ENCODE measurements at places on chromosomes 2 and 18.

DNA sequence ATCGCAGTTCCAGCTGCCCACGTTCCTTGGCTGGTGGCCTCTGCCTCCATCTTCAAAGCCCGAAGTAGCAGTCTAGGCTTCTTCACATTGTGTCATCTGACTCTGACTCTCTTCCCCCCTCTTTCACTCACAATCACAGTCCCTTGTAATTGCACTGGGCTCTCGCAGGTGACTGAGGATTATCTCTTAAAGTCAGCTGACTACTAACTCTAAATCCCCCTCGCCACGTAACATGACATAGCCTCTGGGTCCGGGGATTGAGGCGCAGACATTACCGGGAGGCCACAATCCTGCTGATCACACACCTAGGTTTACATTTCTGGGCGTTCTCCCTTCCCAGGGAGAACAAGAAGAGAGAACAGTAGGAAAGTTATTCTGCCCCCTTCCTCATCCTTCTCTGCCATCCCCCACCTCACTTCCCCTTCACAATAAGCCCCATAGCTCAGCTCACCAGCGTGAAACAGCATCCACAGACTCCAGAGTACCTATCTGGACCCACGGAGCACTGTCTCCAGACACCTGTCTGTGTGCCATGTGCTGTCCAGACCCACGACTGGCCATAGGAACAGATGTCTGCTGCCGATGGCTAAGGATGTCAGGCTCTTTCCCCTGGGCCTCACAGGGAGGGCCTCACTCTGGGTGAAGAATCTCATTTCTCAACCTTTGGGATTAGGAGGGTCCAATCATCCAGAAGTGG, 64.3 kb upstream of the FZD7 start:
- H3K4me1 ChIP-seq: no peaks in the 10 kb centered on the region
- H3K4me3 ChIP-seq: no peak overlapping the region
- no peak for DNase-seq
- H3K27me3 ChIP-seq: no peaks in the 10 kb centered on the region

DNA sequence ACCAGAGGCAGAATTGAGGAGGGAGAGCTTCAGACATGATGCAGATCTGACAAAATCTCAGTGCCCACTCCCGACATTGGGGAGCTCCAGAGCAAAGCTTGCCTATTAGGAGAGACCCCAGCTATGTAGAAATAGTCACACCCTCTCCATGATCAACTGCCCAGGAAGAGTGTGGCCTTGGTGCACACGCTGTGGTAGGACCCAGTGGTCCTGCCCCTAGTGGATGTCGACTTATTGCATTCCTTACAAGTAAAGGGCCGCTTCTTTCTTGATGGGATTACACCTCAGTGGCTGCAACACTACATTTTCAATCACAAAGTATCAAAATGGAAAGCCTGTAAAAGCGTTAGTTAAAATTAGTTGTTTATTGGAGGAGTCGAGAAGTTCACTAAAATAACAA, 64.2 kb downstream of the VRK2 start:
- H3K27me3 ChIP-seq: no peaks in the 10 kb centered on the region
- H3K36me3 ChIP-seq: no peaks in the 10 kb centered on the region
- no peak for DNase-seq
- no peaks in the 10 kb centered on the region for H3K4me1 ChIP-seq
- no peak overlapping the region for H3K4me3 ChIP-seq

DNA sequence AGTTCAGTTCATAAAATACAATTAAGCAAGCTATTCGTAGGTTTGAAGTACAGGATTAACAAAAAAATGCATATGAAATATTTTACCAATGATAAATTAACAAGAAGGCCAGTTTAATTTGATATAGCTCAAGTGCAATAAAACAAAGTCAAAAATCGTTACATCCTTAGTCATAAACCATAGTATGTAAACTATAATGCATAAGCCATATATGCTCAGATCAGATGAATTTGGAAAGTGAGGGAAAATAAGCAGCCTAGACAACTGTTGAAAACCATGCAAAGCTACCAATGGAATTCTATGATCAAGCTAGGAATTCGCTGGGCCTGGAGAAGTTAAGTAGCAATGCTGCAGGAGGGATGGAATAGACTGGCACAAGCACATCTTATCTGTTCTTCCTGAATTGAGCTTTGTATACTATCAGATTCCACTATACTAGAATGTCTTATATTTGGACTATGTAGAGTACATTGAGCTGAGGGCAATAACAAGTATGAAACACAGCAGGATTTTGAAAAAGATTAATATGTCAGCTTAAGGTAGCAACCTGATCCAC, 682.0 kb downstream of the IRS1 start:
- DNase-seq: no peak
- no peaks in the 10 kb centered on the region for H3K27me3 ChIP-seq
- H3K4me1 ChIP-seq: no peaks in the 10 kb centered on the region
- no peaks in the 10 kb centered on the region for H3K36me3 ChIP-seq
- H3K27ac ChIP-seq: no peak overlapping the region

GRCh38 chr2:181146171-181146570, 165.8 kb downstream of the UBE2E3 start:
- no peak for DNase-seq
- H3K36me3 ChIP-seq: no peaks in the 10 kb centered on the region
- H3K4me3 ChIP-seq: no peak overlapping the region

GRCh38 chr2:118177318-118177717, 89.0 kb downstream of the INSIG2 start:
- H3K4me1 ChIP-seq: peaks cover 4% of the 10 kb centered on the region
- no peaks in the 10 kb centered on the region for H3K27me3 ChIP-seq
- no peaks in the 10 kb centered on the region for H3K36me3 ChIP-seq
- no peak overlapping the region for H3K4me3 ChIP-seq

DNA sequence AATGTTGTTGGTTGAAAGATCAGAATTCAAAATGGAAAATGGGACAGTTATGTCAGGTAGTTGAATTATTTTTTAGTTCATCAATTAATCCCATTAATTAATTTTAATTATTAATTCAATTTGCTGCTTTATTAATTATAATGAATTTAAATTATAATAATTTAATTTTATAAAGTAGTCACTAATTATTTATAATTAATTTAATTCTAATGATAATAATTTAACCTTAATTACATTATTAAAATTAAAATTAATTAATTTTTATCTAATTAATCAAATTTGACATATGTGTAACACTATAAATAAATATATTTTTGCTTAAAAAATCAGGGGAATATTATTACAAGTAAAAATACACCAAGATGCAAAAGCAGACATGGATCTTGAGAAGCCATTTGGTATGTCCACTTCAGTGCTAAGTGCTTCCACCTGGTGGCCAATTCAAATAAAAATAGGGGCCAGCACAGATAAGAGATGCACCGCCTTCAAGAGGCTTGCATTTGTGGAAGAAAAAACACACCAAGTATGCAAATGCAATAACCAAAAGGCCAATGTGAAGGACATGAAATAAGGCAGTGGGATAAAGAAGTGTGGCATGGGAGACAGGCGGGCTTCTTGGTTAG, 73.2 kb downstream of the MBP start:
- no peak for DNase-seq
- no peaks in the 10 kb centered on the region for H3K27me3 ChIP-seq
- H3K27ac ChIP-seq: peak overlapping the region; percentile 89
- H3K4me3 ChIP-seq: no peak overlapping the region
- peaks cover 86% of the 10 kb centered on the region for H3K4me1 ChIP-seq
- H3K36me3 ChIP-seq: peaks cover 7% of the 10 kb centered on the region

DNA sequence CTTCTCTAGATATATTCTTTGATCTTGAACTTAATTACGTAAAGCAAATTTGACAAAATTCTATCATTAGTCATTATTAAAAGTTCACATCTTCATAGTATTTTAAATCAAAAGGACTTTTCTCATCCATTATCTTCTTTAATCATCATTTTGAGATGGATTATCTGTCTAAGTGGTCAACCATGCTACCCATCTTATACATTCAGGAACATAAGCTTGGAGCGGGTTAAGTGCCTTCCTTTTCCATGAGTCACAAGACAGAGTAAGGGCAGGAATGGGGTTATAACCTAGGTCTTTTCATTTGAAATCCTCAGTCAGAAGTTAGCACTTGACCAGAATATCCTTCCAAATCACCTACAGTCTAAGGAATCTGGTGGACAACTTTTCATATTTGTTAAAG, 297.1 kb downstream of the TCF4 start:
- H3K27ac ChIP-seq: no peak overlapping the region
- H3K27me3 ChIP-seq: no peaks in the 10 kb centered on the region
- H3K4me1 ChIP-seq: no peaks in the 10 kb centered on the region
- H3K36me3 ChIP-seq: no peaks in the 10 kb centered on the region
- H3K4me3 ChIP-seq: no peak overlapping the region
- no peak for DNase-seq

- no peaks in the 10 kb centered on the region for H3K27me3 ChIP-seq
- no peak overlapping the region for H3K4me3 ChIP-seq
- no peak overlapping the region for H3K27ac ChIP-seq
Measured at GRCh38 chr2:72983500-72984161, 66.3 kb downstream of the EMX1 start.

- no peak overlapping the region for H3K27ac ChIP-seq
- no peaks in the 10 kb centered on the region for H3K27me3 ChIP-seq
- no peaks in the 10 kb centered on the region for H3K36me3 ChIP-seq
- no peaks in the 10 kb centered on the region for H3K4me1 ChIP-seq
- DNase-seq: no peak
Measured at GRCh38 chr2:179773986-179774385, 87.4 kb downstream of the ZNF385B start.

- H3K27ac ChIP-seq: no peak overlapping the region
- DNase-seq: no peak
- no peaks in the 10 kb centered on the region for H3K36me3 ChIP-seq
- peaks cover 5% of the 10 kb centered on the region for H3K4me1 ChIP-seq
- no peak overlapping the region for H3K4me3 ChIP-seq
Measured at GRCh38 chr18:74797577-74798151, 200.0 kb downstream of the ZNF407 start.

DNA sequence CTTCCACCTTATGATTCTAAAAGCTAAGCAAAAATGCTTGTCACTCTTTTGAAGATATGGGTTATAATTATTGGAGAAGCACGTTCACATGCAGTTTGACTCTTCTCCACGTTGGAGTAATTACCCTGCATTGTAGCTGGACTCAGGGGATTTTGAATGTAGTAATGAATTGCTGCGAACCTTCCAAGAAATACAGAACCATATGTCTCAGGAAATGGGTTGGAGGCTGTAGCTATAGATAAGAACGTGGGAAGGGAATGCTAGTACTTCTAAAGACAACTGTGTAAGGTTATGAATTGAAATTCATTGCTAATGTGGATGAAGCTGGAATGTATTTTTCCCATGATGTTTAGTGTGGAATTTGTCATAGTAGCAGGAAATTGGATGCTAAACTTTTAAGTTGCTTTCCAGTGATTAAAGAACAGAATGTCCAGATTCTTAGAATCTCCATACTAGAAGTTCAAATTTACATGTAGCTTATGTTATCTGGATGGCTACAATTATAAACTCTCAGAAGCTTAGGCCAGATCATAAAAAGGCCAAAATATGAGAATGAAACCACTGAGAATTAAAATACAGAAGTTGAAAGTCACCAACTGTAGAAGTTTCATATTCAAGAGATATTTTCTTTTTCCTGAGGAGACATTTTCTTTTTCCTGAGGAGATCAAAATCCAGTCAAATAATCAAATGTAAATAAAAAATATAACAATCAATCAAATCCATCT, 27.3 kb upstream of the SPOPL start:
- H3K27me3 ChIP-seq: no peaks in the 10 kb centered on the region
- no peaks in the 10 kb centered on the region for H3K36me3 ChIP-seq
- H3K4me3 ChIP-seq: no peak overlapping the region
- H3K27ac ChIP-seq: no peak overlapping the region
- no peaks in the 10 kb centered on the region for H3K4me1 ChIP-seq

GRCh38 chr2:135836596-135837270, at the start of gene LCT:
Gene LCT (minus strand): TSS chr2:135837184. CDS start chr2:135837169, 15 bp downstream.
- no peaks in the 10 kb centered on the region for H3K4me1 ChIP-seq
- H3K36me3 ChIP-seq: peaks cover 9% of the 10 kb centered on the region
- no peaks in the 10 kb centered on the region for H3K27me3 ChIP-seq
- DNase-seq: no peak
- no peak within 1 kb of the TSS for H3K27ac ChIP-seq
- H3K4me3 ChIP-seq: no peak within 1 kb of the TSS

DNA sequence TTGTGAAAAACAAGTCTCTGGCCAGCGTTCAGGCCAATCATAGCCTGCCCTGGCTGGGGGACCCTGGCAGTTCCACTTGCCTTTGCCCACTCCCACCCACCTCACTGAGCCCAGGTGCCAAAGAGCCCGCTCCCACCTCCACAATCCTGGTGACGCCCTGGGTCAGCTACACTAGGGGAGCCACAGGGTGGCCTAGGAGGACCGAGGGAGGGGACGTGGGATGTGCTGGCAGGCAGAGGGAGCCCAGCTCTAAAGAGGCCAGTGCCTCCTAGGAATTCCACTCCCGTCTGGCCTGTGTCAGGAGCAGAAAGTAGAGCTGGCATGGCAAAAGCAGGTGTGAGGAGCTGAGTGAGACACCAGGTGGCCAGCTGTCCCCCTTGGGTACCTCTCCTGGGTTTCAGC, 49.3 kb downstream of the TNS1 start:
- no peak overlapping the region for H3K4me3 ChIP-seq
- no peaks in the 10 kb centered on the region for H3K27me3 ChIP-seq
- H3K4me1 ChIP-seq: no peaks in the 10 kb centered on the region
- H3K27ac ChIP-seq: no peak overlapping the region
- DNase-seq: no peak
- H3K36me3 ChIP-seq: no peaks in the 10 kb centered on the region

DNA sequence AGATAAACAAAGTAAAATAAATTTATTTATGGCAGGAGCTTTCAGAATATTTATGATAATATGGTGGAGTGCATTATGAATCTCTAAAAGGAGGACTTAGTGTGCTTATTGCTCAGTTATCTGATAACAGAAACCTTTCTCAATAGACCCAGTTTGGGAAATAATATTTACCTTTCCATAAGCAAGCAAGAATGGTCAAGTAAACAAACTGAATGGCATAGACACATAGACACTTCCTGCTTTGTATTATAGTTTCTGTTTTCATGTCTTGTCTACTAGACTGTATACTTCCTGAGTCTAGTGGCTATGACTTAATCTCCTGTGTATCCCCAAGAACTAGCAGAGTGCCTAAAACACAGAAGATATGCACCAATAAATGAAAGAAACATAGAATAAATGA, 87.8 kb downstream of the UPP2 start:
- H3K4me1 ChIP-seq: no peaks in the 10 kb centered on the region
- H3K27me3 ChIP-seq: peaks cover 1% of the 10 kb centered on the region
- H3K27ac ChIP-seq: no peak overlapping the region
- no peak for DNase-seq
- no peak overlapping the region for H3K4me3 ChIP-seq

GRCh38 chr2:26674002-26674751, 18.3 kb upstream of the KCNK3 start:
- no peak overlapping the region for H3K27ac ChIP-seq
- DNase-seq: no peak
- no peak overlapping the region for H3K4me3 ChIP-seq
- H3K4me1 ChIP-seq: no peaks in the 10 kb centered on the region

DNA sequence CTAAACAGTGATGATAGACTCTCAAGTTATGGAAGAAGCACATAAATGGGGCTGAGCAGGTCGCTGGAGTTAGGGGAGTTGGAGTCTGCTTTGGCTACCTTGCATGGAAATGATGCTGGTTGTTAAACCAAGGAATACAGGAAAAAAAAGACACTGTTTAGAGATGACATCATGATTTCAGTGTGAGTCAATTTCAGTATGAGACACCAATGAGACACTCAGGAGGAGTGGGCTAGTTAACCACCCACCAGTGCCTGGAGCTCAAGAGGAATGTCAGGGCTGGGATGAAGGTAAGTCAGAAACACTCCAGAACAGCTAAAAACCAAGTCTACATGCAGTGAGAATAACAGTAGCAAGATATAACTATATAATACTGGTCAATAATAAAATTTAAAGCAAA, 303.6 kb downstream of the SOX11 start:
- H3K27ac ChIP-seq: no peak overlapping the region
- no peaks in the 10 kb centered on the region for H3K27me3 ChIP-seq
- no peak overlapping the region for H3K4me3 ChIP-seq
- DNase-seq: no peak
- no peaks in the 10 kb centered on the region for H3K4me1 ChIP-seq

Measured in CD4-positive, CD25-positive, alpha-beta regulatory T cell (primary cell).